Small intestine (tissue), 16 donors: ENCODE measurements at places on chromosomes 12 and 14. TPM values are rescaled to one million over a fixed set of nuclear protein-coding genes. Genes with fewer than 3 reads are reported as not detected.

DNA sequence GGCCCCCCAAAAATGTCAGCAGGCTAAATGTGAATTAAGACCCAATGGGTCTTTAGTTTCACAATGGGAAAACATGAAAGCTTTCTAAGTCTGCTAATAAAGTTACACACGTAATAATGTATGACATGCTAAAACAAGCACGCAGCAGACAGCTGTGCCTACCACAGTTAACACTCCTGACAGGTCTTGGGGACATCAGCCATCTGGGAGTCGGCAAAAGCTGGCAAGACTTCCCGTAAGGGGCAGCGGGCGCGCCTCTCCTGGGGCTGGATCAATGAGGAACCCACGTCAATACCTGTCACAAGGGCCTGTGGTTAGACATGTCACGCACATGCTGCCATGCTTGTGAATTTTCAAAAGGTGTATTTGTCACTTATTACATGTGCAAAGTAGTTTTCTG lies 45.0 kb downstream of the ACTN1 start:
- no peak for DNase-seq

GRCh38 chr12:76270657-76271358 lies 77.4 kb downstream of the BBS10 start:
- no peak for DNase-seq

- no peak for DNase-seq
These were observed 25.6 kb upstream of the CABP1 start for GRCh38 chr12:120614848-120615247.

DNA sequence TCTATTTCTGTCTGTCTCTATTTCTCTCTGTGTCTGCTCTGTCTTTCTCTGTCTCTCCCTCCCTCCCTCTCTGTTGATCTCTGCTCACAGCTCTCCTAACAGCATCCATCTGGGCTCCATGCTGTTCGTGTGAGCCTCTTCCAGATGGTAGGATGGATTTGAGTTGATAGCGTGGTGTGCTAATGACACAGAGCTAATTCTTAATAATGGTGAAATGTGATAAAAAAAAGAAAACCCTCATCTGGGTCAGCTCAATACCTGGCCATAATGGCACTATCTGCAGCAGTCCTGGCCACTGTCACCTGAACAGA lies 96.4 kb downstream of the AACS start:
- DNase-seq, result no peak

The KLHL33 gene
- 0.07 TPM for polyA plus RNA-seq

The FAIM2 gene
- not detected for polyA plus RNA-seq

The RHOJ gene
- polyA plus RNA-seq, result 7.6 TPM

GRCh38 chr12:117022465-117022864 lies 76.8 kb downstream of the TESC start:
- no peak for DNase-seq

The TPH2 gene
- not detected for polyA plus RNA-seq

DNA sequence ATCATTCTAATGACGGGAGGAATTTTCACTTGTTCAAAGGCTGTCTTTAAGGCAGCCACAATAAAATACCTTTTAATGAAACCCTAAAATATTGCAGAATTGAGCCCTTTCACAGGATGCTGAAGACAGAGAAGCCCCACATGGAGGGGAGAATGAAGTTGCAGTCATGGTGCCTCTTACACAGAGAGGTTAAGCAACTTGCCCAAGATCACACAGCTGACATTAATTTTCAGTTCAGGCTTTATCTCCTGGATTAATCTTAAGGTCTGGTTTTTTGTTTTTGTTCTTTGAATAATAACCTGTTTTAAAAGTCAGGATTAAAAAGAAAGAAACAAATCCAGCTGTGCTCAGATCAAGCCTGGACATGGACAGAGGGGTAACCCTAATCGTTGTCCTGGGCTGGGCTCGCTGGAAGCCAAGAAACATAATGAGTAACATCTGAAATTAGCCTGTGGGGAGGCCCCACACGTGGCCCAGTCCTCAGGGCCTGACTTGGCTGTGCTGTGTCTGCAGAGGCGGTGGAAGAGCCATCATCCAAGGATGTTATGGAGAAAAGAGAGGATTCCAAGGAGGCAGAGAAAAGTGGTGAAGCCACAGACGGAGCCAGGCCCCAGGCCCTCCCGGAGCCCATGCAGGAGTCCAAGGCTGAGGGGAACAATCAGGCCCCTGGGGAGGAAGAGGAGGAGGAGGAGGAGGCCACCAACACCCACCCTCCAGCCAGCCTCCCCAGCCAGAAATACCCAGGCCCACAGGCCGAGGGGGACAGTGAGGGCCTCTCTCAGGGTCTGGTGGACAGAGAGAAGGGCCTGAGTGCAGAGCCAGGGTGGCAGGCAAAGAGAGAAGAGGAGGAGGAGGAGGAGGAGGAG lies 8.0 kb downstream of the CHGA start:
- DNase-seq, result no peak

GRCh38 chr12:10101648-10102220 lies 2.9 kb upstream of the CLEC1A start:
- no peak for DNase-seq

DNA sequence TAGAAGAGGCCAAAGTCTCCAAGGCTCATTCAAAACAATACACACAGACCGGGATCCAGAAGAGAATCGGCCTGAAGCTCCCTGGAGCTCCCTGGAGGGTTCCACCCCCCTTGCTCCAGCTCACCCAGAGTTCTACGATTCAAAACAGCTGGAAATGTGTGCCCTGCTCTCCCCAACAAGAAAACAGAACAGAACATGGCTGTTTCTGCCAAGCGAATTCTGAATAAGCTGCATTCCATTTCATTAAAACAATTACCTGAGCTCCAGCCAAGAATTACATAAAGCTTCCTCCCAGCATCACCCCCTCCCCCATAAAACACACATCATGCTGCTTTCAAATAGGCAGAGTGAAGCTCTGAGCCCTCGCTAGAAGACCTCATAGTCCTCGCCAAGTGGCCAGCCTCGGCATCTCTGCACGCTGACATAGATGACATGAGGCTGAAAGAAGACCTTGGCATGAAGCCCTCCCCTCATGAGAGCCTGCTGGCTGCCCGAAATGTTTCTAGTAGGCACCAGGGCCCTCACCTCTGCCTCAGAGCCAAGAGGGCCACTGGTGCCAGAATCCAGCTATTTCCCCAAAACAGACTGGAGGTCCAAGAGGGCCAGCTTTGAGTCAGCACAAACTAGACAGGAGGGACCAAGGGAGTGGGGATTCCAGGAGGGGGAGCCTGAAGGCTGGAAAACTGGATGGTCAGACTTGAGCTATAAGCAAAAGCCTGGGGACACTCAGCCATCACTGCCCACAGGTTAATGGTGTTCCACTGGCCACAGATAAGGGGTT lies 8.3 kb downstream of the PXN start:
- no peak for DNase-seq

DNA sequence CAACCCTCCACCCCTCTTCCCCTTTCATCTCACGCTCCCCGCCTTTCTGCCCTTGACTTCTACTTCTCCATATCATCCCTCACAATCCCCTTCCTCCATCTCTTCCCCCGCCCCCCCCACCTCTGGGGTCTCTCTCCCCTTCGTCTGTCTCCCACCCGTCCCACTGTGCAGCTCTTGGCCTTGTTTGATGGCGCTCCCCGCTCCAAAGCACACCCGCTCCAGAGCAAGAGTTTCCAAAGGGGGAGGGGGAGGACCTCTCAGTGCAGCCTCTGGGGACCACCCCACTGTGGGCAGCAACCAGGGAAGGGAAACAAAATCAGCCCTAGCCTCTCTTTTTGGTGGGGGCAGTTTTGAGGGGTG lies 774 bp downstream of the CHGA start:
- DNase-seq, result no peak

DNA sequence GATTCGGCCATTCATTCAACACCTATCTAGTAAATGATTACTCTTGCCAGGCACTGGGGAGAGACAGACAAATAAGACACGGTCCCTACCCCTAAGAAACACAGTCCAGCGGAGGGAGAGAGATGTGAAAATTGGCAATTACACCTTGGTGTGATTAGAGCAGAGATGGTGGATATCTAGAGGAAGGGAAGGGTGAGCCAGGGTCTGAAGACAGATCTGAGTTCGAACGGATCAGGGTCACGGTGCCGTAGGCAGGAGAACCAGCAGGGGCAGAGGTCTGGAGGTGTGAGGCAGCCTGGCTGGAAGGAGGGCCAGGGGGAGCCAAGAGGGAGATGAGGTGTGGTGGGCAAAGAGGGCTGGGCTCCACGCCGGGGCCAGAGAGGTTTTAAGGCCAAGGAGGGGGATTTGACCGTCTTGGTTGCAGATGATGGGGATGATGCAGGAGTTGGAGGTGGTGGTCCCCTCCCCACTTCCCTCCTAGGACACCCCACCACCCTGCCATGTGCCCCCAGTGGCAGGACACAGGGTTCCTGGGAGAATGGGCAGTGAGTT lies 27.1 kb downstream of the FAM222A start:
- DNase-seq, result no peak

The DCN gene
- 256 TPM for polyA plus RNA-seq

- no peak for DNase-seq
These were observed 21.0 kb downstream of the KTN1 start for GRCh38 chr14:55600784-55601561.

The SLC6A13 gene
- 11.3 TPM for polyA plus RNA-seq

The RNASE2 gene
- polyA plus RNA-seq, result not detected

The TMPRSS12 gene
- polyA plus RNA-seq, result not detected

DNA sequence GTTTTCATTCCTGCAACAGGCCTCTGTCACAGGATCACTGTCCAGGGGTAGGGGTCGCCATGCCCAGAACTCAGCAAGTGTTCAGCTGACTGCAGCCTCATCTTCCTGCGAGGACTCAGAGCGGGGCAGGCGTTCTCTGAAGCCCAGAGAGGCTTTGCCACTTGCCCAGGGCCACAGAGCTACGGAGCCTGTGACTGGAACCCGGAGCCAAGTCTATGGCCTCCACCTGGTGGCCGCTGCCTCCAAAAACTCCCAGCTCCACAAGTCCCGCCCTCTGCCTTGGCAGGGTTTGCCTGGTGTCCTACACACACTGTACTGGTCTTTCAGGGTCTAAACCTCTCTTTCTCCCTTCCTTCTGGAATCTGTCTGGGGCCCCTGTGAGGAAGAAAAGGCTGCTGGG lies 8.7 kb upstream of the PPP1R13B start:
- no peak for DNase-seq

The DRAM1 gene
- polyA plus RNA-seq, result 4.1 TPM

The SPIC gene
- polyA plus RNA-seq, result not detected

DNA sequence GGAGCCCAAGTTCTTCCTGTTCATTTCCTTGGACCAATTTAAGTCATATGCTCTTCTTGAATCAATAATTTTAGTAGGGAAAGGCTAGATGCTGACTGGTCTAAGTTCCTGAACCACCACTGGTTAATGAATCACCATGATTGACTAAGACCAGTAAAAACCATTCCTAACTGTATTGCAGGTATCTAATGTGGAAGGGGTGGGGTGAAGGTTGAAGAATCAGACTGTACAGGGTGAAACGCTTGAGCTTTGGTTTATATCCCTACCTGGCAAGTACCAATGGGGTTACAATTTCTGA lies 100.1 kb downstream of the DYRK2 start:
- peak; percentile 90 for DNase-seq

The CIROP gene
- not detected for polyA plus RNA-seq

DNA sequence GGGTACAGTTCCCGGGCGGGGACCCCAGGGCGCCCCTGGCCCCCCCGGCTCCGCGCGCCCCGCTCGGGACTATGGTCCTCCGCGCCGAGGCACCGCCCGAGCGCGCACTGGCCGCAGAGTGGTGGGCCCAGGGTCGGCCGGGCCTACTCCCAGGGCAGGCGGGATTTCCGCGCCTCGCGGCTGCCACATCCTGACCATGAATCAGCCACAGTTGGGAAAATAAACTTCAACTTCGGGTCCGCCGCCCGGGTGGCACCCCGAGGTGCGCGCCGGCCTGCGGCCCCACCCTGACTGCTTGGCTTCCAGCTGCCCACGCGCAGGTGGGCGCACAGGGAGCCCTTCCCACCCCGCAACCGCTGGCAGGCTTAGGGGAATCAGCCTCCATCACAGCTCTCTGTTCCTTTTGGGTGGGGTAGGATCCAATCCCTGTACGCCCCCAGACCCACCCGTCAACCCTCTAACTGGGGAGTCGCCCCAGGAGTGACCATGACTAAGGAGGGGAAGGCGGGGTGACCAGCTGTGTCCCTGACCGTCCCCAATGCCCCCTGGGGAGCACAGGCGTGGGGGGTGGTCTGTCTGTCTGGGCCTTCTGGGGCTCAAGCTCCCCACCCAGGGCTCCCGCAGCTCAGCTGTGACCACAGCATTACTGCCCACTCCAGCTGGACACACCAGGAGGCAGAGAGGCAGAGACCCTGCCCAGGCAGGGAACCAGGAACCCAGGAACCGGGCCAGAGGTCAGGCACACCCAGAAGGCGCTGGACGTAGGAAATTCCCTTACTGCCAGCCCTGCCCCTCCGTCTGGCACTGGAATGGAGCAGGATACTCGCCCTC lies 678 bp downstream of the INF2 start:
- DNase-seq, result peak; percentile 54

DNA sequence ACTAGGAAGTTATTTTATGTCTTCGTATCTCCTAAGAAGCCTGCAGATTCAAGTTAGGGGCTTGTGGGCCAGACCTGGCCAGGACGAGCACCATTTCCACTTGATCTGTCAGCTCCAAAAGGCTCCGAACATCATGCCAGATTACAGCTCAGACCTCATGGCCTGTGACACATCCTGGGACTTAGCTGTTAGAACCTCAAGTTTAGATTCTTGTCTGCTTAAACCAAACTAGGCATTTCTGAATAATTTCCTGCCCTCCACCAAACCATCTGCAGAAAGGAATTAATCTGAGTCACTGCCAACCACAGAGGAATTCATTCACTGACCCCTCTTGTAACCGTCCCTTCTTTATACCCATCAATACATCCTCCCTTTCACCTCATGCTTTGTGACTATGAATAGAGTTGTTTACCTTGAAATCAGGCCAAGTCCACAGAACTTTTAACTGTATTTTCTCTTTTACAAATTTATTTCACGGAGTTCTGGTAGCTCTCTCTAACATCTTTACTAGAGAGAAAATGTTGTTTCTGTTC lies 120.3 kb downstream of the FBXL14 start:
- DNase-seq, result no peak

GRCh38 chr14:68783408-68784225 lies 9.2 kb downstream of the ZFP36L1 start:
- DNase-seq, result peak; percentile 91

DNA sequence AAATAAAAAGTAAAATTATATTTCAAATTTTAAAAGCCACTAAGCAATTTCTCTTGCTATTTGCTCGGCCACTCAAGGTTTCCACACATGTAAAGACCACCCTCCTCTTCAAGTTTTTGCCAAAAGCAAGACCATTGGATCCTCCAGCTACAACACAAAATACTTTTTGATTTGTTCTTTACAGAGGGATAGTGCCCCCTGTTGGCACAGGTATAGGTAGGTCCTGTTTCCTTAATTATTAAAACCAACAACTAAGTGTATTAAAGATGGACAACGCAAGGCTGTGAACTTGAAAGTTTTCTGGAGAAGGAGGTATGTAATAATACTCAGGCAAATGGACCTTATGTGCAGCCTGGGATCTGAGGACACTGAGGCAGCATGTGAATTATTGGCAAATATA lies 23.8 kb downstream of the ATP6V1D start:
- DNase-seq, result no peak

GRCh38 chr14:100723830-100724437 lies 2.8 kb upstream of the DLK1 start:
- DNase-seq, result no peak

The KDM5A gene
- polyA plus RNA-seq, result 7.8 TPM
